Cardiac septum (tissue), 1 donor: ENCODE measurements at places on chromosomes 12 and 14. TPM values are rescaled to one million over a fixed set of nuclear protein-coding genes. Genes with fewer than 3 reads are reported as not detected.
A peak's percentile ranks its signal among the peaks of the same experiment; 100 is the strongest.

- peak; percentile 27 for DNase-seq
Measured at GRCh38 chr12:53056901-53057300, 7.0 kb downstream of the TNS2 start.

GRCh38 chr14:75134644-75135043 lies 7.8 kb upstream of the NEK9 start:
- DNase-seq: no peak

- no peak for DNase-seq
Measured at GRCh38 chr12:10392394-10392930, 2.6 kb upstream of the KLRK1 start.

- DNase-seq: no peak
Measured at GRCh38 chr14:68219407-68219806, 399.8 kb downstream of the RAD51B start.

GRCh38 chr12:104581005-104581570 lies 124.3 kb downstream of the CHST11 start:
- DNase-seq: no peak

- no peak for DNase-seq
Measured at GRCh38 chr12:77001276-77001675, 64.1 kb downstream of the E2F7 start.

Gene MORN3
- total RNA-seq: 0.08 TPM

Gene ARMH4
- total RNA-seq: 6.4 TPM

- DNase-seq: peak; percentile 92
Measured at GRCh38 chr12:120234643-120235368, 30.7 kb downstream of the PXN start.

- no peak for DNase-seq
Measured at GRCh38 chr14:37603688-37604251, 8.3 kb downstream of the TTC6 start.

Gene RIMBP2
- total RNA-seq: not detected

DNA sequence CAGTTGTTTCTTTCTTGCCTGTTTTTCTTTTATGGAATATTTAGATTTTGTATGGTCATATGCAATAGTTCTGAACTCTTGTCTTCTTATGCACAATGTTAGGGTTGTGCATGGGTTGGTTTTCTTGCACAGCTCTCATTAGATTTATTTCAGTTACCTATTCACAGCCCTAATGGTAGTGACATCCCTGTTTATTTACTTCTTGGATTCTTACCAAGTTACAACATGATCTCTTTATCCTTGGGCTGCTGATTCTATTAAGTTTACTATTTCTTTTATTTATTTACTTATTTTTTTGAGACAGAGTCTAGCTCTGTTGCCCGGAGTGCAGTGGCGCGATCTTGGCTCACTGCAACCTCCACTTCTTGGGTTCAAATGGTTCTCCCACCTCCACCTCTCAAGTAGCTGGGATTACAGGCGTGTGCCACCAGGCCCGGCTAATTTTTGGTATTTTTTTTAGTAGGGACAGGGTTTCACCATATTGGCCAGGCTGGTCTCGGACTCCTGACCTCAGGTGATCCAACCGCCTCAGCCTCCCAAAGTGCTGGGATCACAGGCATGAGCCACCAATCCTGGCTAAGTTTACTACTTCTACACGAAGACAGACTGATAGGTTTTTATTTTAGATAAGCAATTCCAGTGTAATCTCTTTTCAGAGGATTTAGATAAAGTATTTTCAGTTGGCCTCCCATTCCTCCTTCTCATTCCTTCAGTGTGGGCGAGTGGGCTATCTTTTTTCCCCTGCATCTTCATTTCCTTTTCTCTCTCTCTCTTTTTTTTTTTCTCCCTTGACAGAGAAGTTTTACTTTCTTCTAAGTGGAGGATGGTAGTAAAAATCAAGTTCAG lies 395.1 kb upstream of the RGS6 start:
- DNase-seq: no peak

DNA sequence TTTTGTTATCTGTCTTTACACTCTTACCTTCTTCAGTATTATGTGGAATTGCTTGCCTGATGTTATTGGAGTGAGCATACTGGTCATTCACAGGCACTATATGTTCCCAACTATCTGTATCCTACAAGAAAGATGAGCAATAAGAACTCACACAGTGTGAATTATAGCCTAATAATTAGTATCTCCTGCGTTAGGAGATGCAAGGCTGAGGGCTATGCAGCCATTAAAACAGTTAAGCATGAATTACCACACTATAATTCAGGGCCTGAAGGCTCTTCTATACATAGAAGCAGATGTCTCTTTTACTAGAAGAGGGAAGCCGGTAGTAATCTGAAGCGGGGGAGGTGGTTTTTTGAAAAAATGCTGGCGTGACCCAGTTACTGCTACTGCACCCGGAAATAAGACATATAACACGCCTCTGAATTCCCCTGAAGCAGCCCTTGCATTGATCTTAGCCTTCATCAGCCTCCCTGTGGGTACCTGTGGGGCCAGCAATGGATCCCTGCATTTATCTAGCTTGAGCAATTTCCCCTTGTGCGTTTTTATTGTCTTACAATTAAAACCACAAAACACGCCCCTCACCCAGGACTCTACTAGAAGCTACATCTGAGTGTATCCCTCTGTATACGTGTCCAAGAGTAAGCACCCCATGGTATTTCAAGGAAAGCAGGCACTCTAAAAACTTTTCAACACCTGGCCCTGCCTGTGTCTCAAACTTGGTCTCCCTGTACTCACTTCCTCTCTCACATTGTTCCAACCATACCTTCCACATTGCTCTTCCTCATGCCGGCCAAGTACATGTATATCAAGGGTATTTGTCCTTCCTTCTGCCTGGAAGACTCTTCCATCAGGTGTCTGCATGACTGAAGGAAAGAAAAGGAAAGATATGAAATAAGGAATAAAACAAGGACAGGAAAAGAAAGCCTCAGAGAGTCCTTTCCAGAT lies 210.9 kb upstream of the ARID2 start:
- DNase-seq: no peak

DNA sequence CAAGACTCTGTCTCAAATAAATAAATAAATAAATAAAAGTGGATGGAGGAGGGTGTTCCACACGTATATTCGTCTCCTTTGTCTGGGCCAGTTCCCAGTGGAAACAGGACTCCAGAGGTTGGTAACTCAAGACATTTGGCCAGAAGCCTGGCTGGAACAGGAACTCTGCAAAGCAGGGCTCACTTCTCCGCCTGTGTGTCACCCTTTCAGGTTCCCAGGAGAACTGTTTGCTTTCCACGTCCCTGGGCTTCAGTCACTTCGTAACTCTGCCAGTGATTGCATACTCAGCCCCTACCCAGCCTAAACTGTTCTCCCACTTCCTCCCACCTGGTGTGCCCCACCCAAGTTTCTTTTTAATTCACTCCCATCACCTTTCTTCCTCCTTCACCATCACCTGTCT lies 7.0 kb upstream of the UBE2N start:
- DNase-seq: no peak

Gene GPR132
- total RNA-seq: 0.73 TPM

DNA sequence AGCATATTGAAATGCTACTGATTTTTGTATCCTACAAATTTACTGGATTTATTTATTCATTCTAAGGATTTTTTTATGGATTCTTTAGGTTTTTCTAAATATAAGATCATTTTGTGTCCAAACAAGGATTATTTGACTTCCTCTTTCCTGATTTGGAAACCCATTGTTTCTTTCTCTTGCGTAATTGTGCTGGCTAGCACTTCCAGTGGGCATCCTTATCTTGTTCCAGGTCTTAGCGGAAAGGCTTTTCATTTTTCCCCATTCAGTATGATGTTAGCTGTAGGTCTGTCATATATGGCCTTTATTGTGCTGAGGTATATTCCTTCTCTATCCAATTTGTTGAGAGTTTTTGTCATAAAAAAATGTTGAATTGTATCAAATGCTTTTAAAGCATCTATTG lies 57.2 kb upstream of the RHOJ start:
- no peak for DNase-seq
